ENCODE measurements at places on chromosomes 6 and 20. TPM values are rescaled to one million over a fixed set of nuclear protein-coding genes. Genes with fewer than 3 reads are reported as not detected.

DNA sequence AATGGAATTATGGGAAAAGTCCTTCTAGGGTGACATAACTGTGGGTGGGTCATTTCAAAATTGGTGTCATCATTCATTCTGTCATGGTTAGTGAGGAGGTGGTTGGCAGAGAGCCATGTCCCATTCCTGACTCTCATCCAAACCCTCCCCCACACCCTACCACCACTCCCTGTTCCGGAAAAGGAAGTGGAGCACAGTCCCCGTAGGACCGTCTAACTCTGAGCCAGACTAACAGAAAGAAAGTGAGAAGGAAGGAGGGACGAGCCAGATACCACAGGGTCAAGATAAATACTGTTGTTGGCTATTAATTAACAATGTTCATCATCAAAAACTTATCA is 4.8 kb downstream of the TRIM10 start:
- peak; percentile 42 for DNase-seq

DNA sequence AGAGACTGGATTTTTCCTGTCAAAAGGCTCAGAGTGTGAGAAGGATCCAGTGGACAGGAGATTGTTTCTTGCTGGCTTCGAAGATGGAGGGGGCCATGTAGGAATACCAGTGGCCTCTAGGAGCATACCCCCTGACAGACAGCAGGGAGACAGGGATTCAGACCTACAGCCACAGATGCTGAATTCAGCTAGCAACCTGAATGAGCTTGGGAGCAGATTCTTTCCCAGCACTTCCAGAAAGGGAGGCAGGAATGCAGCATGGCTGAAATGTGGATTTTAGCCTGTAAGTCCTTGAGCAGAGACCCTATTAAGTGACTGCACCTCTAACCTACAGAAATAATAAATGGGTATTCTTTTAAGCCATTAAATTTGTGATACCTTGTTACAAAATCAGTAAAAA is 44.6 kb downstream of the STXBP5 start:
- DNase-seq = no peak

Gene SMIM13
- total RNA-seq = 11.4 TPM

DNA sequence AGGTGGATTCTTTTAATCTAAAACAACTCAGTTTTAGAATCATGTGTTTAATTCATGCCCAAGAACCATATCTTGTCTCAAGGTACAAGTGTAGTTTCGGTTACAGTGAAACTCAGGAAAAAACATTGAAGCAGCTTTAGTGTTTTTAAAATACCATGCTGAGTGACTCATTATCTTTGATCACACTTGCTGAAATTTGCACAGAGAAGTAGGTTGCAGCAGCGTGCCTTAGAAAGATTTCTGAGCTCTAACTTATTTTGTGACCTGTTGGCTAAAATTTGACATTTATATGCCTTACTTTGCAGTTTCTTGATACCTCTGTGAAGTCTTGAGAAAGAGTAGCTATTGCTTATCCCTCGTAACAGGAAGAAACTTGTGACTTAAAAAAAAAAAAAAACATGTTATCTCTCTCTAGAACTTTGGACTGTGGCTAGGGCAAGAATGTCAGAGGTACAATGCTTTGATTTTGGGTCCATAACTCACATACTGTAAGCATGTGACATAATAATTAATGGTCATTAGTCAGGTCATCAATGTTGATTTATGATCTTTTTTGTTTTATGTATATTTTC is 34.5 kb upstream of the FUCA2 start:
- no peak for DNase-seq

DNA sequence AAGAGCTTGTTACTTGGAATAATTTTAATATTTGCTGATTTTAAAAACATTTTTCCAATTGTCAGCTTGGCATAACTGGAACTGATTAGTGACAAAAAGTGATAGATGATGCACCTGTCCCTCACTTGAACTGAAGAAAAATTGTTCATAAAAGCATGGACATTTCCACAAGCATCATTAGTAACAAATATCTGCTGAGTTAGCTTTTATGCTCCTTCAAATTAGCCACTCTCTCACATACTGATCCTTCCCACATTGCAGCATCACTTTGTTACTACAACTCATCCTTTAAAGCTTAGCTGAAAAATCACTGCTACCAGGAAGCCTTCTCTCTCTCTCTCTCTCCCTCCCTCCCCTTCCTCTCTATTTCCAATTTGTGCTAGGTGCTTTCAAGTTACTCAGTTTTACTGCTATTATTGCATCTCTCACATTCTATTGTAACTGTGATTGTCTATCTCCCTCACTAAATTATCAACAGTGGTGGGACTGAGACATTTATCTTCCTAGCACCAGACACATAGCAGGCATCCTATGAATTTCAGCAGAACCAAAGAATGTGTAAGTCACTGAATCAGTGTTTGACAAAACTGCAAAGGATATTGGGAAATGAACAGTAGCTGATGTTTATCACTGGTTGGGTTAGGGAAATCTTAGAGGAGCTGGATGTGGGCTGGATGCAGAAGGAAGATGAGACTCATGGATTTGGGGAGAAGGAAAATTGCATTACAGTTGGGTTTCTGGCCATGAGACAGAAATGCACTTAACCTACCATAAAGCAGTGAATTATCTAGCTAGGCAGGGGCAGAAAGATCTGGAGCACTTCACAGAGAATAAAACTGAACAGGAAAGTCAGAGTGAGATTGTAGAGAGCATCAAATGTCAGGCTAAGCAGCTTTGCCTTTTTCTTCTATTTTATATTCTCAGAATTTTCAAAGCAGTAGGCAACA is 128.4 kb upstream of the PLN start:
- no peak for DNase-seq

DNA sequence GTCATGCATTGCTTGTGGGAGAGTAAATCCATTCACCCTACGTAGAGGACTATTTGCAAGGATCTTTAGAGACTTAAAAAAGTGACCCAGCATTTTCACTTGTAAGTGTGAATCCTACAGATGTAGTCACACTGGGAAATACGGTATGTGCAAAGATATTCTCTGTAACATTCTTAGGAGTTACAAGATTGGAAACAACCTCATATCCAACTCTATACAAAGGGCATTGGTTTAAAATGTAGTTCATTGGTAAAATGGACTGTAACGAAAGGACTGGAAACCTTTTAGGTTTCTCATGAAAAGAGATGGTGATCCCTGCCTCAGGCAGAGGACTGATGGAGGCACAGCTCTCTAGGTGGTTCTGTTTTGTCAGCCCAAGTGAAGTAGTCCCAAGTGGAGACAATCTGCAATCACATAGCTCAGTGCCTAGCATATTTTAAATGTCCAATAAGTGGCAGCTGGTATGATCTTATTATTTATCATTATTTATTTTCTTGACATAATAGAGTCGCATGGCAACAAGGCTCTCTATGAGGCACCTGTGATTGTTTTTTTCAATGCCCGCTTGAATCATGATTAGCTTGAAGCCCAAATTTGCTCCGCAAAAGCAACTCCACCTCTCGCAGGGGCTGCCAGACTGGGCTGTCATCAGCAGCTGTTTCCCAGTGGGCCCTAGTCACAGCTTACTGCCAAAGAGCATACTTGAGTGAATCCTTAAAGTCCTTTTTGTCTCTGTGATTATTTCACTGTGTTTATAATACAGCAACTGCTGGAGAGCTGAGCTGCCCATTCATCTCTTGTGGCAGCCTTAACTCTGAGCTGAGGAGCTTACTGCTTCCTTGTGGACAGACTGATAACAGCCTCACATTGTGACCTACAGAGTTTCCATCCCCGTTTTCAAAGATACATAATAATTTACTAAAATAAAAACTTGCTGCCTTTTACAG is 19.8 kb upstream of the ENPP1 start:
- peak; percentile 92 for DNase-seq

DNA sequence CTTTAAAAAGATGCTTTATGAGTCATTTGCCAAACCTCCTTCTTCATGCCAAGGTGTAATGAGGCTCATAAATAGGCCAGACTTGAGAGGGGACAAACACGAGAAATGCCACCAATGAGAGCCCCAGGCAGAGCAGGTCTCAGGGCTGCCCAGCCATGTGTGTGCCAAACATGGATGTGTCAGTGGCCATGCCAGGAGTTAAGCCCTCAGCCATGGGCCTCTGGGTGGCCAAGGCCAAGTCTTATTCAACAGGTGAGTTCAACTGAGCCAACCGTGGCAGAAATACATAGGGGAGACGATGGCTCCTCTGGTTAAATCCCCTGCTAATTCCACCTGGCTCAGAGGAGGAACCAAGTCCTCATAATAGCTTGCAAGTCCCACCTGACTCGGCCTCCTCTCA is 358.8 kb downstream of the PREX1 start:
- no peak for DNase-seq

GRCh38 chr6:123418071-123418470 is 218.7 kb downstream of the TRDN start:
- DNase-seq = peak; percentile 31
